OCI-LY7 (cell line): ENCODE measurements at places on chromosomes 12 and 14. TPM values are rescaled to one million over a fixed set of nuclear protein-coding genes. Genes with fewer than 3 reads are reported as not detected.
A peak's percentile ranks its signal among the peaks of the same experiment; 100 is the strongest.

- DNase-seq: no peak
Measured at GRCh38 chr14:99395909-99396530, 84.6 kb downstream of the SETD3 start.

Gene DIO3
- not detected in 2 replicates for total RNA-seq

Gene REP15
- not detected in 2 replicates for total RNA-seq

GRCh38 chr14:57834001-57834598 lies 31.8 kb downstream of the SLC35F4 start:
- DNase-seq: no peak

Gene FAM181A
- not detected in 2 replicates for total RNA-seq

- no peak for DNase-seq
Measured at GRCh38 chr14:25247609-25248008, 197.7 kb upstream of the STXBP6 start.

DNA sequence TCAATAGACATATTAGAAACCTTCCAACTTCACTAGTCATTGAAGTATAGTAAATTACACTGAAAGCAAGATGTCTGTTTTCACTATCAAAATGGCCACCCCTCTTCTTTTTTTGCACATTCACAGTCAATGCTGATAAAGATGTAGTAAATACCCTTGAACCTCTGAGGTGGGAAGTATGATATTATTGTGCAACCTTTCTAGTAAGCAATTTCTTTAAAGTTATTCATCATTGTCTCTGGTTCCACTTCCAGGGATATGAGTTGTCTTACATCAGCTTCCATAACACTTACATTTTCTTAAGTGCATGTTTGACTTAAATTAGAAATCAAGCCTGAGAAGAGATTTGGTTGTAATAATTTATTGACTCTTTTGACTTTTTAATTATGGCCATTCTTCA lies 453.9 kb upstream of the MGAT4C start:
- DNase-seq: no peak

Gene TCL1B
- total RNA-seq: 5.6 and 5.7 TPM in 2 replicates

DNA sequence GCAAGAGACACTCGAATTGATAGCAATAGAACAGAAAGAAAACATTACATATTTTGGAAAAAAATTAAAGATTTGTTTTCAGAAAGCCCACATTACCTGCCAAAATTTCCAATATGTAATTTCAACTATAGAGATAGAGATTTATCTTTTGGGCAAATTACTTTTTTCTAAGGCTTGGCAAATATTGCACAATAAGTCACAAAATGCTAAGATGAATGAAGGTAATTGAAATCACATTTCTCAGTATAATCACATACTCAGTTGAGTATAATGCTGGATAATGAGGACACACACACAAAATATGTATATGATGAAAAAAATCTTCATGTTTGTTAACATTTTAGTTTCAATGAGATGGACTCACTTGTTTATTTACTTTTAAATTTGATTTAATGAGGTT lies 189.2 kb upstream of the STXBP6 start:
- DNase-seq: no peak

- DNase-seq: no peak
Measured at GRCh38 chr14:87679866-87680265, 313.1 kb downstream of the GALC start.

Gene TSPAN11
- not detected in 2 replicates for total RNA-seq

GRCh38 chr12:110935588-110935987 lies 15.2 kb upstream of the MYL2 start:
- DNase-seq: no peak

- DNase-seq: no peak
Measured at GRCh38 chr12:46508651-46509050, 136.1 kb upstream of the SLC38A2 start.

Gene SVOP
- total RNA-seq: not detected in 2 replicates

Gene MYRFL
- not detected in 2 replicates for total RNA-seq

- DNase-seq: no peak
Measured at GRCh38 chr12:6547566-6547965, 8.3 kb downstream of the IFFO1 start.

Gene C12orf54
- total RNA-seq: not detected in 2 replicates

DNA sequence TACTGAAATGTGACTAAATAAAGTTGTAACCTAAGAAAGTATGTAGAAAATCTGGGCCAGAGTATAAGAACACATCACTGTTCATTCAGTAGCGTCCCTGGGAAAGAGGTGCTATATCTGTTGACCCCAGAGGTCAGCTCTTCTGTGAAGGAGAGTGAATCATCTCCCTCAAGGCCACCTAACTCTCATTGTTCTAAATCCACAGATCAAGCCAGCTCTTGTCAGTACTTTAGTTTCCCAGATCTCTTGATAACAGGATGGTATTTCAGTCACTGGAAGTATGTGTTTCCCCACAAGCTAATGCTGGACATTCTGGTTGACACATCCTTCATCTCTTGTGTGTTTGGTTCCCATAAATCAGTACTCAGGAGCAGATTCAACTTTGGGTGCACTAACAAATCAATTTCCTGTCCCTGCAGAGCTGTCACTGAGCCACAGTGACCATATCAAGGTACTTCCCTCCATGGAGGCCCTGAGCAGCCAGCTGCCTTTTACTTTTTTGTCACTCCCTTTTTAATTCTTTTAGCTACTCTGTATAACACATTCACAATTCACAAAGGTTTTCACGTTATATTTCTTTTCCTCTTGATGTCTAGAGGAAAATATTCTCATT lies 7.8 kb downstream of the KRT1 start:
- DNase-seq: no peak

Gene GALNT9
- total RNA-seq: not detected in 2 replicates

Gene OASL
- total RNA-seq: 0.25 TPM in 1 of 2 replicates, not detected in the other

DNA sequence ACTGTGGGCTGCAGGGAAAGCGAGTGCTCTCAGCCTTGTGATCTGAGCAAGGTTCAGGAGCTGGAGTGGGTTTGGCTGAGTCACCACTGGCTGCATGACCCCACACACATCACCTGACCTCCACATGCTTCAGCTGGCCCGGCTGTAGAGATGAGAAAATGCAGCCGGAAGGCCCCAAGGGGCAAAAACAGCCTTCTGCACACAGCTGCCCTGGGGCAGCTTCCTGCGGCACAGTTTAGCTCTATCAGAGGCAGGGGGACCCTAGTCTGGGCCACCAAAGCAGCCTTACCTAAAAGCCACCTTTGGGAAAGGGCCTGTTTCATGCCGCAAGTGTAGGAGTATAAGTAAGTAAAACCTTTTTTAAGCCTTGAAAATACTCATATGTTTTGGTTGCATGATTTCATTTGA lies 123.3 kb downstream of the SSPN start:
- DNase-seq: peak; percentile 74

GRCh38 chr12:76028571-76029277 lies 2.9 kb downstream of the PHLDA1 start:
- no peak for DNase-seq

- no peak for DNase-seq
Measured at GRCh38 chr12:112686373-112686772, 105.2 kb upstream of the RPH3A start.

DNA sequence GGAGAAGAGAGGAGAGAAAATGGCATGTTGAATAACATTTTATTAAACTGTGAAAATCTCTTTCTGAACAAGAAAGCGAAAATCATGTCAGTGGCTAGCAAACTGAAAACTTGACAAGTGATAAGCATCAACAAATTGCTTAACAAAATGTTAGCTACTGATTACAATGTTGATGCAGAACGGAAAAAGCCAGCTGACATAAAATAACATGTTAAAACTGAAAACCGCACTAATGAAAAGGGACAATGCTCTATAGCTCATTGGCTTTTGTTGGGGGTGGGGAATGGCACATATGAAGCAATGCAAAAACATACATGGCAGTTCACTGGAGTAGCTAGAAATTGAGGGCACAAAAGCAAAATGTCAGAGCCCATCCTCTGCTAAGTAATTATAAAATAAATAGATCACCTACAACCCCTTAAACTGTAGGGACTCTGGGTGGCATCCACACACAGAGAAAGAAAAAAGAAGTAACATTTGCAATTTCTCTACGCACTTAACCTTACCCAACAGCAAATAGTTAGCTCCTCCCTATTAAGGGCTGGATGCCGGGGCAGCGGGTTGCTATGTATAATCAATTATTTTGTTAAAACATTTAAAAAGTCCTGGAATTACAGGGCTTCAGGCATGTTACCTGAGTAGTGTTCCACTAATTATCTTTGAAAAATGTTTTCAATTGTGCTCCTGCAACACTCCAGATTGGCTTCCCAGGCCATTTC lies 129.2 kb upstream of the USP15 start:
- DNase-seq: no peak

DNA sequence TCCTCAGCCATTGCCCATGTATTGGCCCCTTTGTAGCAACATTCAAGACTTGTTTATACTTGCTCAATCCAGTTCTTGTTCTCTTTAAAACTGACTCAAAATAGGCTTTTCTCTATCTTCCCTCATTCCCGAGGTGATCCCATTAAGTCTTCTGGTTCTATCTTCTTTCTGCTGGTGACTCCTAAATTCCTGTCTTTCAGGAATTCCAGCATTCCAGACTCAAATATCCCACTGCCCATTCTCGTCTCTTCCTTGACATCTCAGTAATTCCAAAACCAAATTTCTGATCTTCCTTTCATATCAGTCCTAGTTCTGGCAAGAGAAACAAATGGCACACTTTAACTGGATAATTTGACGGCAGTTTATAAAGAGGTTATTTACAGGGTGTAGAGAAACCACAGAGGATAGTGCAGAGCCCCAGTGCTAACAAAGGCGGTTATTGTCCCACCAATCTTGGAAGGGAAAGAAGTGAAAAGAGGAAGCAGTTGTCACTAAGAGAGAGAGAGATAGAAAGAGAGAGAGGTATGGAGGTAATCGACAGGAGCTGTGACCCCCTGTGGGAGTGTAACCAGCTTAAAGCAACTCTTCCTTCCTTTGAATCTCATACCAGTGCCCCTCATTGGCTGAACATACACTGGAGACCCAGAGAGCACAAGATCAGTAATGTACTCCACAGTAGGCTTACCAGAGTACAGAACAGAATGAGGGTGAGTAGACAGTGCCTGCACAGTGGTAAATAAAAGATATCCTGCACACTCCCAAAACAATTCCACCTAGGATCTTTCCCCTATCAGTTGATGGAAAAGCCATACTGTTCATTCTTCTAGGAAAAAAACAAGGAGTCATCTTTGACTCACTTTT lies 177.6 kb upstream of the LMNTD1 start:
- no peak for DNase-seq

- DNase-seq: peak; percentile 67
Measured at GRCh38 chr14:105398726-105399465, 558 bp downstream of the TEX22 start.

GRCh38 chr12:84362552-84362897 lies 550.1 kb downstream of the SLC6A15 start:
- DNase-seq: no peak

- DNase-seq: no peak
Measured at GRCh38 chr14:55532645-55533344, 47.2 kb upstream of the KTN1 start.

Gene GPR84
- 0.18 and 0.30 TPM in 2 replicates for total RNA-seq

- no peak for DNase-seq
Measured at GRCh38 chr14:92487513-92488133, 26.0 kb upstream of the RIN3 start.

Gene DIABLO
- 53.9 and 55.4 TPM in 2 replicates for total RNA-seq

GRCh38 chr12:49208146-49208545 lies 19.3 kb upstream of the TUBA1A start:
- DNase-seq: no peak

- no peak for DNase-seq
Measured at GRCh38 chr14:66628636-66629035, 120.7 kb downstream of the GPHN start.

GRCh38 chr12:71240946-71241345 lies 83.1 kb upstream of the TSPAN8 start:
- no peak for DNase-seq

DNA sequence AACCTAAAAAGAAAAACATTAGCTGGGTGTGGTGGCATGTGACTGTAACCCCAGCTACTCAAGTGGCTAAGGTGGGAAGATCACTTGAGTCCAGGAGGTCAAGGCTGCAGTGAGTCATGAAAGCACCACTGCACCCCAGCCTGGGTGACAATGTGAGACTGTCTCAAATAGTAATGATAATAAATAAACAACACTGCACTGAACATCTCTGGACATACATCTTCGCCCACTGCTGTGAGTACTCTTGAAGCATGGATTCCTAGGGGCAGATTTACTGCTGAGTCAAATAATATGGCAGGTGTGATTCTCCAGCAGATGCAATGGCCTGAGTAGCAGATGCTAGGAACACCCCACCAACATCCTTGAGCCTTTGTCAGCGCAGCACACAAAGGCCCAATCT lies 23.6 kb downstream of the ABCB9 start:
- no peak for DNase-seq

- DNase-seq: no peak
Measured at GRCh38 chr12:7994731-7995205, 37.7 kb upstream of the FOXJ2 start.

Gene HOXC4
- total RNA-seq: 20.0 and 20.1 TPM in 2 replicates

- no peak for DNase-seq
Measured at GRCh38 chr12:16962889-16963288, 356.9 kb upstream of the LMO3 start.

GRCh38 chr12:47193066-47193465 lies 113.3 kb upstream of the AMIGO2 start:
- DNase-seq: no peak

DNA sequence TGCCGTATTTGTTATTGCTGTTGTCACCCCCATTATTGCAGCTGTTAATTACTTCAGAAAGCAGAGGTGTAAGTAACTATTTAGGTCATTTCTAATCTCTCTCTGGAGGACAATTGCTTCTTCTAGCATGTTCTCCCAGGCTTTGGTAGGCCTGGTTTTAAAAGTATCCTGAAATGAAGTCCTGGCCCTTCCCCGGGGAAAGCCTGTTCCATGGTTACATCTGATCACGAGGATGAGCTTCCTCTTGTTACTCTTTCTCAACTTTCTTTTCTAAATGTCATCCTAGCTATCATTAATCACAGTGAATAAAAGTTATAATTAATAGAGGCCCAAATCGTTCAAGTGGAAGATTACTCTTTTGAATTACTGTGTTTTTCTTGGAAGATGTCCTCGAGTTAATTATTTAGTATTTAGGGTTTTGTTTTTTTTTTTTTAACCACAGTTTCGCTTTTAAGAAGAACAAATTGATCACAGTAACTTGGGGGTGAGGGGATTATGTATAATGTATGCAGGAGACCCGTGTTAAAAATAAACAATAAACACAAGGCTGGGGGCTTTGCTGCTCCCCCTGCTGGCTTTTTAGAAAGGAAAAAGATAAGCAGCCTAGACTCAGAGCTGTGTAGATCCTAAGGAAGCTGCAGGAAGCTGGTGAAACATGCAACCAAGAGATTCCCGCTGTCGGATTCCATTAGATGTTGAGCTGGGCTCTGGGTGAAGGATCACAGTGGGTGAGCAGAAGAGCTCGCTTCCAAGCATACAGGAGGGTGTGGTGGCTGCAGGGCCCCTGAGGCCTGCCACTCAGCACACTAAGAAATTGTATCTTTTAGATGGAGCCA lies 420.1 kb downstream of the FUT8 start:
- peak; percentile 16 for DNase-seq

GRCh38 chr12:105967038-105967776 lies 171.5 kb downstream of the NUAK1 start:
- DNase-seq: no peak

DNA sequence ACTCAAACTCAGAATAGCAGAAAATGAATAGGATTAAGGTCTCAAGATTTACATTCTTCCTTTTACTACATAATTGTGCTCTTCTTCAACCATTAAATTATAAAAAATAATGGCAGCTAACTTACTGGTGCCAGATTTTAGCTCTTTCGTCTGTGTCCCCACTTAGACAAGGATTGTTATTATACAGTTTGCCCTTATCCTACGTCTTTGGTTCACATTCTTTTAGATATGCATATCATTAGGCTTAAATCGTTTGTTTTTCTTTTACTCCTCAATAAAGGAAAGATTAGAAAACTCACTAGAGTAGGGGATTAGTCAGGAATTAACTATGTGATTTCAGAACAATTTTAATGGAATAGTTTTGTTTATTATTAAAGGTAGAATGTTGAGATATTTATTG lies 129.6 kb upstream of the GARIN2 start:
- DNase-seq: no peak
